Sigmoid colon (tissue), 7 donors: ENCODE measurements at places on chromosomes 3 and 15. TPM values are rescaled to one million over a fixed set of nuclear protein-coding genes. Genes with fewer than 3 reads are reported as not detected.

GRCh38 chr3:122011396-122011795 lies 10.7 kb downstream of the ILDR1 start:
- DNase-seq, result no peak

Gene WDR82
- 54.9 TPM for total RNA-seq

Gene SEMA5B
- 0.55 TPM for total RNA-seq

GRCh38 chr3:2771193-2771592 lies 339.0 kb downstream of the IL5RA start:
- no peak for DNase-seq

DNA sequence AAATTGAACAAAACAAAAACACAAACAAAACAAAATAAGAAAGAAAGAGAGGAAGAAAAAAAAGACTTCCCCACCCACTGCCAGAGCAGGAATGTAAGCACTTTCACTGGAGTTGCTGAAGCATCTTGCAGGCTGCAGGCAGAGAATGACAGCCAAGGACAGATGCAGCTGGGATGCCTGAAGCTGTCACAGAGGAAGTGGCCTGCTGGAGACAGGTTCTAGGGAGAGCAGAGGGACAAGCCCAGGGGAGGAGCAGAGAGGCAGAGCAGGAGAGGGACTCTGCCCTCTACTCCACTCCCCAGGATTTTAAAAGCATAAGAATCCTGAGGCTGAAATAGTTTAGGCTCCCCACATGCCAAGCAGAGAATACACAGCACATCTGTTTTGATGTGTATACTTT lies 326.2 kb downstream of the TUSC7 start:
- peak; percentile 72 for DNase-seq
